Foreskin fibroblast (primary cell): ENCODE measurements at places on chromosomes 11 and 22.

- DNase-seq = no peak
These were observed 69.7 kb downstream of the TENM4 start for GRCh38 chr11:79371152-79371551.

DNA sequence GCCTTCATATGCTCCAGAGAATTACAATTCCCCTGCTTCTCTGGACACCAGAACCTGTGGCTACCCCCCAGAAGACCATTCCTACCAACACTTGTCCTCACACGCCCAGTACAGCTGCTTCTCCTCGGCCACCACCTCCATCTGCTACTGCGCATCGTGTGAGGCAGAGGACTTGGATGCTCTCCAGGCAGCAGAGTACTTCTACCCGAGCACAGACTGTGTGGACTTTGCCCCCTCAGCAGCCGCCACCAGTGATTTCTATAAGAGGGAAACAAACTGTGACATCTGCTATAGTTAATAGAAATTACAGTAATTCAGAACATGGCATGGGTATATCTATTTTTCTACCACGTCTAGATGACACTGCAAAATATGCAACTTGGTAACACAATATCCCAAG, 9.8 kb downstream of the POU2AF3 start:
- DNase-seq = no peak

- no peak for DNase-seq
These were observed 11.5 kb downstream of the TMPRSS13 start for GRCh38 chr11:117917591-117918151.

DNA sequence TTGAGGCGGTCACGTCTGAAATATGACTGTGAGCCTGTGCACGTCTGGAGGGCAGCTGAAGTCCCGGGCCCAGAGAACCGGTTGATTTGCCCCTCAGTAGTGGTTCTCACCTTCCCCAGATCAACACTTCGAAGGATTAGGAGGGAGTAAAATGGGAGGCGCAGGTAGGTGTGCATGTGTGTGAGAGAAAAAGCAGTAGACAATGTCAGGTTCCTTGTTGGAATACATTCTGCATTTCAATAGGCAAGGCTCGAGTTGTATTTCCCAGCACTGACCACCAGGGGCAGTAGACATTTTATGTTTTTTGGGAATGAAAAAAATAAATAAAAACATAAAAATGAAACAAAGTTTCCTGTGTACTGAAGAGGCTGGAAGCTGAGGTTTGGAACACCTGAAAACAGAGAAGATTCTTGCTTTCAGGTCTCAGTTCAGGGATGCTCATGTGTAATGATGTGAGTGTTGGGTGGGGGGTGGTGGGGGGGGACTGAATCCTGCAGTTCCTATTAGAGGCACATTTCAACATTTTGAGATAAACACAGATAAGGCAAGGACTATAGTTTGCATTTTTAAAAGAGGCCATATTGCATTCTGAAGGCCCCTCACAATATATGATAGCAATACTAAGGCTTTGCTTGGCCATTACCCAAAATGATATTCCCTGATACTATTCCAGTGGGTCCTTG, 333.9 kb downstream of the CADM1 start:
- DNase-seq = peak; percentile 4

- DNase-seq = no peak
These were observed 742 bp upstream of the CASP4 start for GRCh38 chr11:104968856-104969776.

GRCh38 chr22:17201285-17201945, 17.8 kb downstream of the ADA2 start:
- peak; percentile 42 for DNase-seq

DNA sequence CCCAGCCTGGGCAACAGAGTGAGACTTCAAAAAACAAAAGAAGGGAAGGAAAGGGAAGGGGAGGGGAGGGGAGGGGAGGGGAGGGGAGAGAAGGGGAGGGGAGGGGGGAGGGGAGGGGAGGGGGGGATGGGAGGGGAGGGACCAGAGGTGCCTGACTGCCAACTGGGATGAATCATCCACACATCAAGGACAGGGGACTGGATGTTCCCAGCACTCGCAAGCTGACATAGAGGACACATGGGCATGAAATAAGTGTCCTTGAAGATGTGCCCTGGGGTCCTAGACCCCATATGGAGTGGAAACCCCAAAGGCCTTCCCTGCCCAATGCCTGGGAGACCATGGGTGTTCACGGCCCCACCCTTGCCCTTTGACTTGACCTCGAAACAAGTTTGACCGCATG, 19.8 kb downstream of the TST start:
- no peak for DNase-seq

- DNase-seq = no peak
These were observed 14.3 kb downstream of the POLR2F start for GRCh38 chr22:37967637-37968451.

DNA sequence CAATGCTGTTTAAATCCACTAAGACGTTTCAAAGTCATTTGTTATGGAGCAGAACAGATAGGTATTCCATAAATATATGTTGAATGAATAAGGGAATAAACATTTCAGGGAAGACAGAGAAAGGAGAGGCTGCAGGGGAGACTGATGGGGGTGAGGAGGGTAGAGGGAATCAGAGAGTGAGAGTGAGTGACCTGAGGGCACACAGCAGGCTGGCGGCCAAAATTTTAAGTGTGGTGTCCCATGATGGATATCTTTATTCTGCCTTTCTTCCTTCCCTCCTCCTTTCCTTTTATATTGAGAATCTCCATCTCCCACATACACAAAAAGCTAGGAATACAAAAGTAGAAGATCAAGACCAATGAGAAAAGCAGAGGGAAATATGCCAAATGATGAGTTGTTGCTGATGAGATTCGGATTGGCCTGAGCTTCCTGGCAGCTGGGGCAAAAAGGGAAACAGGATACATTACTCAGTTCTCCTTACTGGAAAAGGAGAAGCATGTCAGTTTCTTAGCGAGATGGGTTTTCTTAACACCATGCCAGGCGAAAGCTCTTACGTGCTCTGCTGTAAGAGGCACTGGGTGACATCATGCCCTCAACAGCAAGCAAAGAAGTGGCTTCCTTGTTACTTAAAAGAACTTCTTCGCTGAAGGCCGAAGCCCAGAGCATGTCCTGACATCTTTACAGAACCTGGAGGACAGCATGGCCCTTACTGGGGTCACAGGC, 11.2 kb upstream of the CYTH4 start:
- peak; percentile 20 for DNase-seq

DNA sequence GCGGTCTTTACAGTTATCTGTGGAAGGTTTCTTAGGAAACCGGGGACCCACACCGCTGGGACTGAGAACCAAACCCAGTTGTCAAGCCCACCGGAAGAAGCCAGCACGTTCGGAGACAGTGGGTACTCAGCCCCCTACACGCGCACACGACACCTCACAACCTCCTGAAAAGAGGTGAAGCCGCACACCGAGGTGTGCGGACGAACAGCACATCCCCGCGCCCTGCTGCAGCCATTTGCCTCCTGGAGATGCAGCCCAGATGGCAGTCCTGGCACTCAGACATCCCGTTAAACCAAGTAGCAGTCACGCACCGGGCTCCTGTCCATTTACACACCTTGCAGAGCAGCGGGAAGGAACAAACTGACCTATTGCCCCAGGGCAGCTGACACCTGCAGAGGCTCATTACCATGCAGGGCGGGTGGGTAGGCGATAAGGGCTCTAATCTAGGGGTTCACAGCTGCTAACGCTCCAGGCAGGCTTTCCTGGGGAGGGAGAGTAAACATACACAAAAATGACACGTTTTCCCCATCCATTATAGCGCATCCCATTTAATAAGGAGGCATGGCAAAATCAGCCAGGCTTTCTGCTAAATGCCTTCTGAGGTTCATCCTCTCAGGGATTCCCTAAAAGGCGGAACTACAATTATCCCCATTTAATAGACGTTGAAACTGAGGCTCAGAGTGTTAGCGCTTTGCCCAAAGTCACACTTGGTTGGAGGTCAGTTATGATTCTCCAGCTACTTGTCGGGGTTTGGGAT, 864 bp upstream of the EHBP1L1 start:
- DNase-seq = no peak

GRCh38 chr11:94171693-94172440, 43.2 kb downstream of the PANX1 start:
- peak; percentile 82 for DNase-seq

DNA sequence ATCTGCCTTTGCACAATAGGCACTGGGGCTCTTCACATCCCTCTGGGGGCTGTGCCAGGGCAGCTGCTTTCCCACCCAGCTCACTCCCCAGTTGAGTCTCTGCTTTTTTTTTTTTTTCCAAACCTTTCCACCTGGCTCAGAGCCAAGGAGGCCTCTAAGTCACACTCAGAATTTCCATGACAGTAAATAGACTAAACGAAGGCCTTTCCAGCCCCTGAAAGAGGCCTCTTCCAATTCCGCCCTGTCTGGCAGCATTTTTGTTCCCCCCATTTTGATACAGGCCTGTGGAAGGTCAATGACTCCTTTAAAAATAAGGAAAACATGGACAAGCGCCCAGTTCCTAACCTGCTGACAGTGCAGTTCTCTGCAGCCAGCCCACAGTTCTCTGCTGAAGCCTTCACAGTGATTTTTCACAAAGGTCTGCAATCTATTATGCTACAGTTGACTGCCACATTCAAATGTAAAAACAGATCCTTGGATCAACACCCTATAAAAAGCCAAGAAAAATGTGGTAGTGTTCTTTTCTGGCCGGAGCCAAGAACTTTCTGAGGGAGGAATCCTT, 107.5 kb upstream of the SESN3 start:
- DNase-seq = peak; percentile 75

DNA sequence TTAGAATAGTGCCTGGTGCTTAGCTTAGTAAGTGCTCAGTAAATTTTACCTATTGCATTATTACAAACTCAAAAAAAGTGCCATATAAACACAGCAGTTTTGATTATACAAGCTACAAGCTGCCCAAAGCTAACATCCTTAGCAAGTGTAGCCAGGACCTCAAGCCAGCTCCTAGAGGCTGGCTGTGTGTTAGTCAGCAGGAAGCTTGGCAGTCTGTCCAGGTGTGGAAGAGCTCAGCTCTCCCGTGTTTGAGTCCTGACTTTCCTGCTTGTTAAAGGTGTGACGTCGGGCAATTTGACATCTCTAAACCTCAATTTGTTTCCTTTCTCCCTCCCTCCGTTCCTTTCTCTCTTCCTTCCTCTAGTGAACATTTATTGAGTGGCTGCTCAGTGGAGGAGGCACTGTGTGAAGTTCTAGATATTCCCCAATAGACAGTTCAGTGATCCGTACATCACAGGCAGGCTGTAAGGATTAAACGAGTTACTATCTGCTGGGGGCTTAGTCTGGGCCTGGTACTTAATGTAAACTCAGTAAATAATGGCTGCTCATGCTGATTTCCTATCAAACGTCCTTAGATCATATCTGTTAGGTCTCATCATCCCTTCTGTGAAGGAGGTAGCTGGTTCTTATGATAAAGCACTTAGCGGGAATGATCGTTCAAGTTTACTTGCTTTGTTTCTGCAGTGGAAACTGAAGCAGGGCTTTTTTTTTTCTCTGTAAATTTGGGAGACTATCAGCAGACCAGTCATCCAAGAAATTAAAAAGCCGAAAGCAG, 68.7 kb downstream of the PRR5L start:
- no peak for DNase-seq

- no peak for DNase-seq
These were observed 162.2 kb upstream of the NECTIN1 start for GRCh38 chr11:119891055-119891768.

- DNase-seq = peak; percentile 32
These were observed 41.8 kb downstream of the TST start for GRCh38 chr22:36977401-36977861.

GRCh38 chr11:69080257-69080995, 31.7 kb downstream of the TPCN2 start:
- DNase-seq = peak; percentile 24

DNA sequence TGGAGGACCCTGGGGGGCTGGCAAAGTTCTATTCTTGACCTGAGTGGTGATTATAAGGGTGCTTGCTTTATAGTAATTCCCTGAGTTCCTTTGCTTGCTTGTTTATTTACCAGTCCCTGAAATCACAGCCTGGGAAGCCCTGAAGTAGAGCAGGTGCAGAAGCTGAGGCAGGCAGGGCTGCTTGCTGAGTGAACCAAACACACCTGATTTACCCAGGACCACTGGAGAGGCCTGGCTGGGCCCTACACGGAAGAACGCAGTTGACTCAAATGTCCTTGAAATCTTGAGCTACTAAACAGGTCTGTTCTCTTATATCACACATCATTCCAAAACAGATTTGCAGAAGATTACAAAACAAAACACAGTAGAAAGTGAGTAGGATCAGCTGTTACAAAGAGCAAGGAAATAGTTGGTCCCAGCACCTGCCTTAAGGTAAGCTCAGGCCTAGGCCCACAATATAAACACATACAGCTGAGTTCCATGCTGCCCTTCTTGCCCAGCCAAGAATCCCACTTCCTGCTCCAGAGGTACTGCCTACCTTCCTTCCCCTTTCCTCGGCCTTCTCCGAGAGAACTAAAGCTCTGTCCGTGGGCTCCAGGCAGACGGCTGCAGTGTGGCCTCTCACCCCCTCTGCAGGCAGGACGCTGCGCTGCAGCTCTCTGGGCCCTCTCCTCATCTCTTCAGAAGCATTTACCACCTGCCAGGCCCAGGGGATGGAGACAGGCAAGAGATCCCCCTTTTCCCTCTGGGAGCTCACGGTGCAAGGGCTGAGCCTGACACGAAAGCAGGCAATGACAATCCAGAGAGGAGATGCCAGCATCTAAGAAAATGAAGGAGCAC, 46.1 kb upstream of the SCUBE2 start:
- DNase-seq = peak; percentile 42

- DNase-seq = peak; percentile 53
These were observed 144.6 kb upstream of the RASSF10 start for GRCh38 chr11:12864316-12865156.

GRCh38 chr22:37990301-37990700, 5.9 kb upstream of the SOX10 start:
- no peak for DNase-seq

GRCh38 chr11:25536289-25536688, 795.6 kb upstream of the ANO3 start:
- DNase-seq = no peak

DNA sequence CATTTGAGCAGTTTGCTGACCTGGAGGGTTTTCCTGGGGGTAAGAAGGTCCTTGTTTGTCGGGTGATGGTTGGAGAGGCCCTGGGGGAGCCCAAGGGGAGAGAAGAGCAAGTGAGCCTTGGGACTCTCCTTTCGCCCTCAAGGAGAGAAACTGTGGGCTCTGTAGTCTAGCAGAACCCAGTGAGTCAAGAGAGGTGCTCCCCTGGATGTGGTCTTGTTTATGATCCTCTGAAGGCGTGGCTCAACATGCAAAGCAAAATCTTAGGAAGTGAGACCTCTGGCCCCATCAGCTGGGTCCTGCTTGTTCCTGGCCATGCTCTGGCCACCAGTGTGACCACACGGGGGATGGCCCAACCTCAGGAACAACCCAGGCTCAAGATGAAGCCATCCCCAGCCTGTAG, 66.5 kb upstream of the ALX4 start:
- DNase-seq = no peak

- DNase-seq = peak; percentile 53
These were observed 10.6 kb downstream of the TMEM184B start for GRCh38 chr22:38262051-38262795.
